ENCODE measurements at places on chromosomes 3 and 15.
A peak's percentile ranks its signal among the peaks of the same experiment; 100 is the strongest.

GRCh38 chr3:114290911-114291901 is 2.6 kb upstream of the TIGIT start:
- peak; percentile 94 for DNase-seq

GRCh38 chr3:185930393-185931107 is 7.3 kb downstream of the TRA2B start:
- no peak for DNase-seq

- peak; percentile 16 for DNase-seq
Measured at GRCh38 chr3:24220859-24221657, 273.6 kb downstream of the THRB start.

GRCh38 chr15:66298803-66299251 is 5.5 kb downstream of the DIS3L start:
- DNase-seq = no peak

- DNase-seq = peak; percentile 92
Measured at GRCh38 chr3:50320853-50321335, 1.7 kb downstream of the HYAL2 start.

DNA sequence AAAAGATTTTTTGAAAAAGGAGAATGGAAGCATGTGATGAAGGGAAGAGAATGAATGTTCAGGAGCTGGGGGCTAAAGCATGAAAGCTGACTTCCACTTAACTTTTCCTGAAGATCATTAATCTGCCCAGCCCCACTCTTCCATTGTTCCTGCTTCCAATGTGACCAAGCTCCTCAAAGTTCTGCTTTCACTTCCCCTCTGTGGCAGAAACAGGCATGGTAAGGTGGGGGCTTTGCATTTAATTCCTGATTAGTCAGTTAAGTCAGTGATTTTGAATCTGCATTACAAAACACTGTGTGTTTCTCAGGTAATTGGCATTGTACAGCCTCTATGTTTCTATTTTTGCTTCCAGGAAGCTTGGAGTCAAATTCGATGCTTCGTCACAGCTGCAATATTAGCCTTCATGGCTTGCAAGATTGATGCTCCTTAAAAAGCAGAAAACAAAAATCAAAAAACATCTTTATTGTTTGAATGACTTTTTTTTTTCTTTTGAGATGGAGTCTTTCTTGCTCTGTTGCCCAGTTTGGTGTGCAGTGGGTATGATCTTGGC is 7.3 kb upstream of the TM6SF1 start:
- DNase-seq = no peak

GRCh38 chr15:74580538-74581350 is 34.9 kb upstream of the CLK3 start:
- no peak for DNase-seq

- DNase-seq = no peak
Measured at GRCh38 chr15:31265090-31265870, 61.4 kb upstream of the KLF13 start.

GRCh38 chr3:161793194-161793930 is 296.8 kb downstream of the OTOL1 start:
- no peak for DNase-seq

DNA sequence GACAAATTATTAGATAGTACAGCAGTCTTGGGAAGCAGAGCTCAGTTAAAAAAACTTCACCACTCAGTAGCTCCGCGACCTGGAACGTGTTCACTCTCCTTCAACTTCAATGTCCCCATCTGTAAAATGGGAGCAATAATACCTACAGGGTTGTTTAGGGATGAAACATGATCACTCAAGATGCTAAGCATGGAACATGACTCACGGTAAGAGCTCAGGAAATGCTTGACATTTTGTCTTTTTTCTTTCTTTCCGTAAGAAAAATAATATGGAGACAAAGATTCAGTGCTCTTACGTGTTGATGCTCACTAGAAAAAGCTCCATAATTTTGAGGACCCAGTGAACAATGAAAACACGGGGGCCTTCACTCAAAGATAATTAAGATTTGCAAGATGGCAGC is 606.7 kb upstream of the MDFIC2 start:
- no peak for DNase-seq

GRCh38 chr3:72519946-72520604 is 328.2 kb downstream of the SHQ1 start:
- no peak for DNase-seq

DNA sequence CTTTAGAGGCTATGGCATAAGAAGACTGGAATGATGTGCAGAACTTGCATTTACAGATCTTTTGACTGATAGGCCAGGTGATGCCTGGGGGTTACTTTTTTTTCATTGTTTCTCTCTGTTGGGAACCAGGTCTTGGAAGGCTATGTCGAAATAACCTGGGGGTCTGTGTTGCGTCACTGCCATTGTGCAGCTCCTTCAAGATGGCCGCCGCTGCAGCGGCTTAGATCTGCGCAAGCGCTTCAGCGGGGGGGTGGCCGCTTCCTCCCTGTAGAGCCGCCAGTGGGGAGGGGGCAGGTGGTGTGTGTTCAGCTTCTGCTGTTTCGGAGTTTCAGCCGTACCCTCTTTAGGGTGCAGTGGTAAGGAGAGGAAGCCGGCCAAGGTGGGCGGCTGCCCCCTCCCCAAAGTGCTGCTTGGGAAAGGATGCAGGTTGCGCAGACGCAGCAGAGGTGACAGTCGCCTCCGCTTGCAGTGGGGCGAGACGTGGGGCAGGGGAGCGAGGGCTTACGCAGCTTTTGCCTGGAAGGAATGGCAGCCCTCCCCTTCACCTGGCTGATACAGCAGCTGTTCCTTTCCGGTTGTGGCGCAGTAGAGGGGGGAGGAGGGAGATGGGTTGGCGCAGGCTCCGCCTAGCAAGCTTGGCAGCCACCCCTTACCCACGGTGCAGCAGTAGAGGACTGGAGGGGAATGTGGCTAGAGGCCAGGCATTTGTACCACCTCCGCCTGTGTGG is 1.5 kb downstream of the SNRPN start:
- peak; percentile 57 for DNase-seq

DNA sequence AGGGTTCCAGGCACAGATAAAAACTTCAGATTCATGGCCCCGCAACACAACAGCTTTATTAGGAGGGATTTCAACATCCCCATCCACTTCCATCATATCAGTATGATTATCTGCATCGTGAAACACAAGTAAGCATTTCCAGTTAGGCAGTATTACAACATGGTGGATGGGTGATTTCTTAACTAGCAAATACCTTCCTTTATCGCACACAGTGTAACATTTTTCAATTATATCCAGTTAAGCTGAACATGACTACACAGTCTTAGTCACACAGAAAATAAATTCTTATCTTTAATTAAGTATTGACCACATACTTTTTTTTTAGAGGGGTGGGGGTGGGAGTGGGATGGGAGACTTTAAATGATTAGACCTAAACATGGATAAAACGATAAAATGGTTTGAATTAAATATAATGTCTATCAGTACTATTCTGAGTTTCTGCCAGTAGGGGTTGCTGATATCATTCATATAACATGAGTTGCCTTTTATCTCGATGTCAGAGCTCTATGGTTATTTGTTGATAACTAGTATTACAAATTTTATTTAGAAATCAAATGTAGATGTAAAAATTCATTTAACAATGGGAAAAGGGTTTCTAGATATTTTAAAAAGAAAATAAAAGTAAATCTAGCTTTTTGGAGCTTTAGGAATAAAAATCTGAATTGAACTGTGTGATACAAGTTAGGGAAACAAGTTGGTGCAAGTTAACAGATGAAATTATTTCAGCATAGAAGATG is 146.6 kb downstream of the TBL1XR1 start:
- DNase-seq = no peak

DNA sequence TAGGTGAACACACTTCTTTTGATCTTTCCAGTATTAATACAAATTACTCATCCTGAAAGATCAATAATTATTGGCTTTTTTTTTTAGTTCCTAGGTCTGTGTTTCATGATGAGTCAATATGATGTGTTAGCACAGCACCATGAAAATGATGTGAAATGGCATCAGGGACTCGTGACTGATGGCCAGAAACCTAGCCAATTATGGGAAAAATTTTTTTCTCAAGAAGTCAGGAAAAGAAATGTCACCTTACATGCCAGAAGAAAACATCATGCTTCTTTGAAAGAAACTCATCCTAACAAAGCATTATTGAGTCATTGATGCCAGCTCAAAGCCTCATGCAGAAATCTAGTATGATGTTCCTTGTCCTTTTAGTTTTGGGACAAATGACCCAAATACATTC is 468.3 kb upstream of the CBLB start:
- DNase-seq = no peak

GRCh38 chr3:71302604-71303003 is 280.9 kb downstream of the FOXP1 start:
- DNase-seq = no peak

DNA sequence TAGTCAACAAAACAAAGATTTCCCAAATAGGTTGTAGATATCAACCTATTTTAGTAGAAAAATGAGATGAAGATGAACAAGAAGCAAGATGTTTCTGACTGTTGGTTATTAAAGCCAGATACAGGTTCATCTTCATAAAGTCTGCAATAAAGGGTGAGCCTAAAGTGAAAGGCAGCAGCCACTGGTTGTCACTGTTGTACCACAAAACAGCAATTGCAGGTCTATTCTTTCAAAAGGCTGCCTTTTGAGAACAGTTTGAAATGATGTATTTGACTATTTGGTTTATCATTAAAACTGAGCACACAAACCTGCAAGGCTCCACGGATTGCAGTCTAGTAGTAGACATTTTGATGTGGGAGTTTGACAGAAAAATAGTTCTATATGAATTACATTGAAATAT is 543.4 kb downstream of the GBE1 start:
- DNase-seq = peak; percentile 11

- DNase-seq = no peak
Measured at GRCh38 chr3:197019021-197019420, 10.6 kb downstream of the MELTF start.

GRCh38 chr15:53830707-53831386 is 71.4 kb upstream of the WDR72 start:
- no peak for DNase-seq

GRCh38 chr3:133375403-133375745 is 24.5 kb upstream of the BFSP2 start:
- no peak for DNase-seq

DNA sequence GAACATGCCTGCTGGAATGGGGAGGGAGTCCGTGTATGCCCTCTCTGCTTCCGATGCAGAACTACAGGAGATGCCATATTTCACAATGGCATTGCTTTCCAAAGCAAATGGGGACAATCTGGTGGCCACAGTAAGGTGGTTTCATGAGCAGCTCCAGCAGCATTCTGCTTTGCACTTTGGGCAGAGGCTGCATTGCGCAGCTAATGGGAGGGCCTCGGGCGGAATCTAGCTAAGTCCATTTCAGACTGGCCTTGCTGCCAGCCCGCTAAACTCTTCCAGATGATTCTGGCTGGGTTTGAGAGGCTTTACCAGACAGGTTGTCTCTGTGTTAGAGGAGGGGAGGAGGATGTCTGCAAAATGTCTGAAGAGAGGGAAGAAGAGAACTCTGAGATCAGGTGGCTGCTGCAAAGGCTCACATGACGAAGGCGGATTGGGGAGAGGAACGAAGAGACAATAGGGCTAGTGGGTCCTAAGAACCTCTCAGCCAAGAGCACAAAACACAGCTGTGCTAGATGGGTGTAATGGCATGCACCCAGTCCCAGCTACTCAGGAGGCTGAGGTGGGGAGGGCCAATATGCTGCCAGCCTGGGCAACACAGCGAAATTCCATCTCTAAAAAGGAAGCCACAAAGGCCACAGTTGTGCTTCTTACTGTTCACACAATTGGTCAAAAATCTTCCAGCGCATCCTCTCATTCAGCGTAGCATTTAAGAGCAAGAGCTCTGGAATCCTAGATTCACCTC is 63.7 kb downstream of the BDH1 start:
- no peak for DNase-seq

GRCh38 chr3:97647441-97647982 is 117.0 kb upstream of the ARL6 start:
- no peak for DNase-seq

- DNase-seq = no peak
Measured at GRCh38 chr15:69290346-69291164, 8.2 kb upstream of the PAQR5 start.

DNA sequence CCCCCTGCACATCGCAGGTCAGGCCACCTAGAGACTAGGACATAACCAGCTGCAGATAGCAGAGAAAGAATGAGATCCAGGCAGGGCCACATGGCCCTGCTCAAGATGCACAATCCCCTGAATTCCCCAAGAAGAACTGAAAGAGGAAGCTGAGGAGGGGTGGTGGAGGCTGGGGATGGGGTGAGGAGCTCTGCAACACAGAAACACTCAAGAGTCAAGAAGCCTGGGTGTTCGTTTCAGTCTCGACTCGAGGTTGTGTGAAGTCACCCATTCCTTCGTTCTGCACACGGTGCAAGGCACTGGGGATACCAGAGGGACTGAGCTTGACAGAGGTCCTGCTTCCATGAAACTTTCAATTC is 62.0 kb downstream of the TLE3 start:
- DNase-seq = no peak

GRCh38 chr3:121592856-121593702 is at the start of gene FBXO40:
TSS of gene FBXO40 (plus strand) at chr3:121593379. CDS start at chr3:121620576, 27,197 bp downstream.
- peak; percentile 56 for DNase-seq

- DNase-seq = no peak
Measured at GRCh38 chr15:48541341-48542278, 103.9 kb downstream of the FBN1 start.
